Left renal pelvis (tissue), 4 donors: ENCODE measurements at places on chromosomes 3 and 15. TPM values are rescaled to one million over a fixed set of nuclear protein-coding genes. Genes with fewer than 3 reads are reported as not detected.

The P2RY1 gene
- 3.4 TPM for polyA plus RNA-seq

The TRAT1 gene
- polyA plus RNA-seq = not detected

The IGF2BP2 gene
- 102 TPM for polyA plus RNA-seq

The ARHGEF26 gene
- polyA plus RNA-seq = 16.8 TPM

The GOLGA8T gene
- polyA plus RNA-seq = 0.45 TPM

The IGSF11 gene
- polyA plus RNA-seq = 6.4 TPM

The UBE2E2 gene
- polyA plus RNA-seq = 64.7 TPM

The C2CD4A gene
- polyA plus RNA-seq = not detected

The SCN5A gene
- polyA plus RNA-seq = 1.1 TPM

The ZKSCAN7 gene
- 16.9 TPM for polyA plus RNA-seq

The CPLX3 gene
- polyA plus RNA-seq = not detected

The AHSG gene
- 0.39 TPM for polyA plus RNA-seq

The PDCD6IP gene
- 171 TPM for polyA plus RNA-seq

The CISH gene
- 30.9 TPM for polyA plus RNA-seq

The TRPM1 gene
- polyA plus RNA-seq = 0.88 TPM

The CLCN2 gene
- 10.7 TPM for polyA plus RNA-seq

The CEP97 gene
- 13.6 TPM for polyA plus RNA-seq

The GCNT3 gene
- 0.15 TPM for polyA plus RNA-seq

The ACSBG1 gene
- polyA plus RNA-seq = 1.1 TPM

The AP4E1 gene
- 10.1 TPM for polyA plus RNA-seq

The ZNF860 gene
- 3.4 TPM for polyA plus RNA-seq

The TRPM7 gene
- 51.1 TPM for polyA plus RNA-seq

The GOLGA6L10 gene
- polyA plus RNA-seq = 4.6 TPM

The KNG1 gene
- polyA plus RNA-seq = 157 TPM

The RTP1 gene
- not detected for polyA plus RNA-seq

The DIPK2A gene
- 44.7 TPM for polyA plus RNA-seq

The SYNPR gene
- polyA plus RNA-seq = not detected

The MUC20 gene
- 2.7 TPM for polyA plus RNA-seq

The GPR160 gene
- polyA plus RNA-seq = 44.0 TPM

The EIF1B gene
- 138 TPM for polyA plus RNA-seq

The NAA80 gene
- 8.7 TPM for polyA plus RNA-seq

The REC114 gene
- not detected for polyA plus RNA-seq

The GP9 gene
- polyA plus RNA-seq = 0.66 TPM

The SLC15A2 gene
- polyA plus RNA-seq = 9.6 TPM

The PLCH1 gene
- polyA plus RNA-seq = 10.4 TPM

The GOLGA6A gene
- not detected for polyA plus RNA-seq

The CORO2B gene
- 22.7 TPM for polyA plus RNA-seq
